IMR-90 (cell line): ENCODE measurements at places on chromosomes 2 and 18. TPM values are rescaled to one million over a fixed set of nuclear protein-coding genes. Genes with fewer than 3 reads are reported as not detected.

DNA sequence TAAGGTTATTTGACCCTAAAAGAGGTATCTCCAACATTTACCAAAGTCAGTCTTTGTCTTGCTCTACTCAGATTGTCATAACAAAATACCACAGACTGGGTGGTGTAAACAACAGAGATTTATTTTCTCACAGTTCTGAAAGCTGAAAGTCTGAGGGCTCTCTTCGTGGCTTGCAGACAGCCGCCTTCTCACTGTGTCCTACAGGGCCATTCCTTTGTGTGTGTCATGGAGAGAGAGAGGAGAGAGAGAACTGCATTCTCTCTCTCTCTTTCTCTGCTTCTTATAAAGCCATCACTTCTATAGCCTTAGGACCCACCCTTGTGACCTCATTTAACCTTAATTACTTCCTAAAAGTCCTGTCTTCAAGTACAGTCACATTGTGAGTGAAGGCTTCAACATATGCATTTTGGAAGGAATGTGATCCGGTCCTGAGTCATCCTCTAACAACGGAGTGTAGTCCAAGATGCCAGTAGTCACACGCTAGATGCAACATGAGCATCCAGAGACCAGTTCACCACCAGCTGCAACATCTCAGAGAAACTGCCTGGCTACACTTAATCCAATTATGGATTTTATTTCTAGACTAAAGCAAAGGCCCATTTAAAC is 130.2 kb downstream of the CD226 start:
- peak; percentile 98 for DNase-seq

DNA sequence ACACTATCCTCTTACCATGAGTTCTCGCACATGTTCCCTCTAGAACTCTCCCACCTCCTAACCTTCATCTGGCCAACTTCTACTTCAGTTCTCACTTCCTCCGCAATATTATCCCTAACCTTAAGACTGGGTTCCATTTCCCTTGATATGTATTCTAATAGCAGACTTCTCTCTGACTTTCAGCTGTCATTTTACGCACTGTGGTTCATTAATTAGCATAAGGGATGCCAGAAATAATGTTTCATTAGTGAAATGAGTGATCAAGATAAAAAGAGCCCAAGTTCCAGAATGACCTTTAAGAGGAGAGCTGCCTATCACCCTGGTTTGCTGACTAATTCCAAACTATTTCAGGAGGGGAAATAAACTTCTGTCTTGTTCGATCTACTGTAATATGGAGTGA is 108.6 kb upstream of the CCDC150 start:
- no peak for DNase-seq

GRCh38 chr2:173231465-173231864 is 123.2 kb upstream of the CDCA7 start:
- DNase-seq: no peak

GRCh38 chr18:63834471-63835113 is 52.9 kb upstream of the SERPINB2 start:
- DNase-seq: no peak

DNA sequence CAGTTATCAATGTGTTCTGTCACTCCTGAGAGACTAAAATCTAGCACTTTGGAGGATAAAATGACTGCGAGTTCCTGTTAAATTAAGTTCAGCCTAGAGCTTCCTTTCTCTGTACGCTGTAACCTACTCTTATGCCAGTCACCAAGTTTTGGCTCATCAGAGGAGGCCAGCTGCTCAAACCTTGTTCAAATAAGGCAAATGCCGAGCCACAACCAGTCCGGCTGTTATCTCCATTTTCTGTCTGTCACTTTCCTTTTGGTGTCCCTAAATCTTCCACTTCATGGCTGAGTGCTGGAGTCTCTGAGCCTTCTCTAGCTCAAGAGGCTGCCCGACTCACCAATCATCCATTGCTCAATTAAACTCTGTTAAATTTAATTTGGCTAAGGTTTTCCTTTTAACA is 33.5 kb upstream of the PXDN start:
- no peak for DNase-seq

DNA sequence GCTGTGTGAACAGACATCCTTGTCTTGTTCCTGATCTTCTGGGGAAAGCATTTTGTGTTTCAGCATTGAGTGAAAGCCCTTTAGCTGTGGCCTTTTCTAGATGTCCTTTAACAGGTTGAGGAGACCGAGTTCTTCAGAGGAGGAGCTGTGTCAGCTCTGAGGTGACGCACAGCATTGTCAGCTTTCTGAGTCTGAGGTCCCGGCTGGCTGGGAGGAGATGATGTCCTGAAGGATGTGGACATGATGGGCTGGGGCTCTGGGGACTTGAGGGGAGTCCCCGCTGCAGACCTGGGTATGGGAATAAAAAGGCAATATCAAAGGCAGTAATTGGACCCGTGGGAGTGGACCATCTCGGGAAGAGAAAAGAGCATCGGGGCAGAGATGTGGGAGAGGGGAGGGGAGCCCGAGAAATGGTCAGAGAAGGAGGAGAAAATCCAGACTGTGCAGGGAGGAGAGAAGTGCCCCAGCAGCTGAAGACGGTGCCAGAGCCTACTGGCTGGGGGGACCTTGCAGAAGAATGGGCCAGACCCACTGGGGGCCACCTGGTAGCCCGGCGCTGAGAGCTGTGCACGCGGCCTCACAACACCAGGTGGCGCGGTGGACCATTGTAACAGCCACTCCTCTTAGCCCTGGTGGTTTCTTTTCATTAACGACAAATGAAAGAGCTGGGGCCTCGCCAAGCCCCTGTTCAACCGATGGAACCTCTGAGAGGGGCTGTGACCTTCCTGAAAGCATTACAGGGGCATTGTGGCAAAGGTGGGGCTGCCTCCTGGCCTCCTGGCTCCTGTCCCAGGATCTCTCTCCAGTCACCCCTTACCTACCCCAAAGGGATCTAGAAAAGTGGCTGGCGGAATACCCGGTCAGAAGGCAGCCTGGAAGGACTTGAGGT is 61.6 kb downstream of the ST3GAL5 start:
- peak; percentile 49 for DNase-seq

GRCh38 chr2:20144861-20145260 is 80.1 kb downstream of the SDC1 start:
- no peak for DNase-seq

DNA sequence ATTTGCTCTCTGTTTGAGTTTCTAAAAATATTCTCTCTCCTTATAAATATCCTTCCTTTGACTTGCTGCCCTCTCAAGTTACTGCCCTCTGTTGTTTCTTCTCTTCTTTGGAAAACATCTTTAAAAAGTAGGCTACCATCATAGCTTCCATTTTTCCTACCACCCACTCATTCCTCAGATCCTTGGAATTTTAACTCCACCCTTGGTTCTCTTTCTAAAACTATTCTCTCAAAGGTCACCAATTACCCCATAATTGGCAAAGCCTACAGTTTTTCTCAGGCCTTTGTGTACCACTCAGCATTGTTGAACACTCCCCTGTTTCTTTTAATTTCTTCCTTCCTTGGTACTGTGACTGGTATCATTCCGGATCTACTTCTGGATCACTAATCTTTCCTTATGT is 43.0 kb upstream of the ITGAV start:
- peak; percentile 36 for DNase-seq

GRCh38 chr2:176566961-176567360 is 297.7 kb downstream of the MTX2 start:
- DNase-seq: peak; percentile 28

- DNase-seq: no peak
Measured at GRCh38 chr18:10111944-10112343, 198.1 kb downstream of the VAPA start.

DNA sequence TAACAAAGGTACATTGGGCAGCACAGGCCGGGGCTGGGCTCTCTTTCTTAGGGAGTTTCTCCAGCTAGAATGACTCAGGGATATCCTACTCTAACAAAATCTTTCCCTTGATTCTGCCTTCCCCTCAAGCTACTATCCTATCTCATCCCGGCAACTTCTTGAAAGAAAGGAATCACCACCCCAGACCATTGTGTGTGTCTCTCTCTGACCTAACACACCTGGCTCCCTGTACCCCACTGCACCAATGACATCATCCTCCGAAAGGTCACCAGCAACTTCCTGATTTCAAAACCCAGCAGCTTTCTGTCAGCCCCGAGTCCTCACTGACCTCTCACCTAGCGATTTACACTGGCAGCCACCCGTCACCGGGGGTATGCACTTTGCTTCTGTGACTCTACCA is 72.1 kb upstream of the MAP4K4 start:
- peak; percentile 7 for DNase-seq

- no peak for DNase-seq
Measured at GRCh38 chr2:206939340-206939739, at the start of gene CPO. CPO (plus strand) TSS chr2:206939518; CDS start chr2:206939600, 82 bp downstream.

DNA sequence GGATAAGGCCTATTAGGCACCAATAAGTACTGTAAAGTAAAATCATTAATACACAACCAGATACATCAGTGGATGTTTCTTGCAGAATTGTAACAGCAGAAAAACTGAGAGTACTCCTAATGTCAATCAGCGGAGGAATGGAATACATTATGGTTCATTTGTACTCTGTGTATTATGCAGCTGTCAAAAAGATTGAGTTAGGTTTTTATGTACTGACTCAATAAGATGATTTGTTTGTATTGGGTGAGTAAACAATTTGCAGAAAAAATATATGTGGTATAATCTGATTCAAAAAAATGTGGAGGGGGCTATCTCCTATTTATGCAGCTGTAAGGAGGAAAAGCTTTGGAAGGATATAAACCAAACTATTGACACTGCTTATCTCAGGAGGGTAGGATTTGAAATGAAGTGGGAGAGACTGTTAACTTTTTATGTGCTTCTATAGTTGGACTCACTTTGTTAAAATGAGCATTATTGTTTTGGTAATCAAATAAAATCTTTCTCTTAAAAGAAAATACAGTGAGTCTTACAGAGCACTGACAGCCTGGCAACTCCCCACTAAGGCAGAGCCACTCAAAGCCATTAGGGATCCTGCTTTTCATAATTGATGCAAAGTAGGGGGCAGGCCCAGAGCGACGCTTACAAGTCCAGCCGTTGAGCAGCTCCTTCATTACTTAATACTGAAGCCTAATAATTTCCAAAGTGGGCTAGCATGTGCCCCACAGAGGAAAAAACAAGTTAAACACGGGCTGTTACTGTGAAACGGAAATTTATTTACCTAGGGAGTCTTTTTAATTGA is 168.8 kb downstream of the PHLPP1 start:
- no peak for DNase-seq

GRCh38 chr2:150292807-150293206 is 194.7 kb downstream of the RND3 start:
- peak; percentile 50 for DNase-seq

GRCh38 chr18:79863161-79864005 is 65.6 kb downstream of the KCNG2 start:
- no peak for DNase-seq

DNA sequence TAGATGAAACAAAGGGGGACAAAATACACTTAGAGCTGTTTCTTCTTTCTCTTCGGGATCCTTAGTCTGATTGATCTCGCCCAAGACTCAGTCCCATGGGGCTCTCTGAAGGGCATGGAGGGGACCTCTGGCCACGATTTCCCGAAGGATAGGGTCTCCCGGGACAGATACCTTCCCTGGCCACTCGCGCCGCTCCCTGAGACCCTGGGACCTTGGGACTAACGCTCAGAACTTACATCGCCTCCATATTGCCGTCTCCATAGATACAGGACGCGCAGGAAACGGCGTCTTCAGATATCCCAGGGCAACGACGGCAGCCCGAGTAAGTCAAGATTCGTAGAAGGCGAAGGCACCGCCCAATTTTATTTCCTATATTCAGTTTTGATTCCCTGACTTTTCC is at the start of gene CFAP65:
Gene CFAP65 (minus strand): TSS at position 265 of the 400 bp plus-strand sequence. CDS start 2,468 bp downstream, outside the sequence.
- peak; percentile 58 for DNase-seq

DNA sequence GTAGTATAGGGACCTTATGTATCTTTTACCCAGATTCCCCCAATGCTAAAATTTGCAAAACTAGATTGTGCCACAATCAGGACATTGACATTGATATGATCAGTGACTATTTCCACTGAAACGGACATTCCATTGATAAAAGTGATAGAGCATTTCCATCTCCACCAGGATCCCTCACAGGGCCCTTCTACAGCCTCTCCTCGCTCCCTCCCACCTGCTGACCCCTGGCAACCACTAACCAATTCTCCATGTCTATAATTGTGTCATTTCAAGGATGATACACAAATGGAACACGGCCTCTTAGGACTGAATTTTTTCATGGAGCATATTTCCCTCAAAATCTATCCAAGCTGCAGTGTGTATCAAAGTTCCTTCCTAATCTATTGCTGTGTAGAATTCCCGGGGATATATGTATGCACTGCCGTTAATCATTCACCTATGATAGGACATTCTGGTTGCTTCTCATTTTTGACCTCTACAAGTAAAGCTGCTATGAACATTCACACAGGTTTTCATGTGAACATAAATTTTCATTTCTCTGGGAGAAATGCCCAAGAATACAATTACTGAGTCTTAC is 67.3 kb downstream of the UXS1 start:
- no peak for DNase-seq

GRCh38 chr18:65587491-65587890 is 163.3 kb upstream of the CDH7 start:
- DNase-seq: no peak

DNA sequence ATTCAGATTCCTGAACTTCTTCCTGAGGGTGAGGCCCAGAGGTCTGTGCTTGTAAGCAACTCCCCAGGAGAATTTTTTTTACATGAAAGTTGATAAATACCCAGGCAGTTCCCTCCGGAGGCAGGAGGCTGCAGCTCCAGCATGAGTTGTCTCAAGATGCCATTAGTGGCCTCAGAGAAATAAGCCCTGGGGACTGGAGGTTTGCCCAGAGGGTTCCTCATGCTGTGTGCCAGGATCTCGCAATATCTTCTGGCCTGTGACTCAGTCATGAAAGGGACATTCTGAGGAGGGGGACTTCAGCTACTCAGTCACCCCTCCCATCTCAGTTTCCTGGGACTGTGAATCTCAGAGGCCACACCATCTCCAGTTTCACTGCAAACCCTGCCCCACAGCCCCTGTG is 49.9 kb downstream of the LYPD1 start:
- peak; percentile 34 for DNase-seq

- no peak for DNase-seq
Measured at GRCh38 chr2:231633241-231633976, 40.7 kb downstream of the TEX44 start.

The ZNF638 gene
- total RNA-seq: 129 and 142 TPM in 2 replicates

The CCDC150 gene
- 3.8 and 6.9 TPM in 2 replicates for total RNA-seq

The IL1R2 gene
- not detected in 2 replicates for total RNA-seq

The SP100 gene
- total RNA-seq: 69.0 and 82.5 TPM in 2 replicates

The CHRNG gene
- total RNA-seq: not detected in 2 replicates

The ST6GAL2 gene
- total RNA-seq: not detected in 2 replicates

The NOSTRIN gene
- total RNA-seq: under 0.01 and 0.18 TPM in 2 replicates

The SKOR2 gene
- not detected in 2 replicates for total RNA-seq

The CFC1 gene
- not detected in 2 replicates for total RNA-seq

The ABCB11 gene
- total RNA-seq: not detected in 2 replicates

The CENPA gene
- total RNA-seq: 7.7 and 10.0 TPM in 2 replicates

The MAIP1 gene
- total RNA-seq: 16.8 and 18.3 TPM in 2 replicates
